ENCODE measurements at places on chromosomes 3 and 15. TPM values are rescaled to one million over a fixed set of nuclear protein-coding genes. Genes with fewer than 3 reads are reported as not detected.

BUB1B gene
- 67.8 TPM for total RNA-seq

GPR27 gene
- total RNA-seq = 0.15 TPM

CCR4 gene
- 0.10 TPM for total RNA-seq

GLDN gene
- 0.57 TPM for total RNA-seq

TGM4 gene
- 0.46 TPM for total RNA-seq

SYNPR gene
- not detected for total RNA-seq

All from Panc1 (cell line).